ENCODE measurements at places on chromosomes 16 and 17.

DNA sequence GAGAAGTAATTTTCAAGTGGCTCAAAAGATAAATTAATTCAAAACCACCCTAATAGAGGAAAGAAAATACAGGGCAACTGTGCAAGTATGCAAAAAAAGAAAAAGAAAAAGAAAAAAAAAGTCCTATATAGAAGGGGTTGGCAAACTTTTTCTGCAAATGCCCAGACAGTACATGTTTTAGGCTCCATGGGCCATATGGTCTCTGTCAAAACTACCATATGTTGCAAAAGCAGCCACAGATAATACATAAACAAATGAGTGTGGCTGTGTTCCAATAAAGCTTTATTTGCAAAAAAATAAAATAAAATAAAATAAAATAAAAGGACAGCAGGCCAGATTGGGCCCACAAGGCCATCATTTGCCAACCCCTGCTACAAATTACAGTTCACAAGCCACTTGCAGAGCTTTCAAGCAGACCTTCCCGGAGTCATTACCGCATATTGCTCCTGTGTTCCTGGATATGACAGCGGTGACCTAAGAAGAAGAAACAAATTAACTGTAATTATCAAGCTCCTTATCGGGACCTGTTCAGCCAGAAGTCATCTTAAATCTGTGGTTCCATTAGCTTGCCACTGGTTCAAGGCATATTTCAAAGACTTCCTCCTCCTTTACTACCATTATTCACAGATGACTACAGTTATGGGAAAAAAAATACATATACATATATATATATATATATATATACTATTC, 15.9 kb downstream of the ZC3H7A start:
- DNase-seq = no peak

DNA sequence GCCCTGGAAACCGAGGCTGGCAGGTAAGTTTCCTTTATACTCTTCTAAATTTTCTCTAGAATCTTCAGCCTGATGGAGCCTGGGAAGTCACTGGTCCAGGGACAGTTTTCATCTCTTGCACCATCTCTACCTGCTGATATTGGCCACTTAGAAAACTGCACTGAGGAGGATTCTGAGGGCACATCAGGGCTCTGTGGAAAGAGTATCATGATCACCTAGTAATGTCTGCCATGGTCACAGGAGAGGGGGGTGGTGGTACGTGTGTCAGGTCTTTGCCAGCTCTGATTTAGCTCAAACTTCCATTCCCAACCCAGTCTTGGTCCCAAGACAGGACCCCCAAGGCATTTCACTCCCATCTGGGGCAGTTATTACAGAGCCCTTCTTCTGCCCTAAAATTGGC, 35.2 kb upstream of the DOC2B start:
- no peak for DNase-seq

DNA sequence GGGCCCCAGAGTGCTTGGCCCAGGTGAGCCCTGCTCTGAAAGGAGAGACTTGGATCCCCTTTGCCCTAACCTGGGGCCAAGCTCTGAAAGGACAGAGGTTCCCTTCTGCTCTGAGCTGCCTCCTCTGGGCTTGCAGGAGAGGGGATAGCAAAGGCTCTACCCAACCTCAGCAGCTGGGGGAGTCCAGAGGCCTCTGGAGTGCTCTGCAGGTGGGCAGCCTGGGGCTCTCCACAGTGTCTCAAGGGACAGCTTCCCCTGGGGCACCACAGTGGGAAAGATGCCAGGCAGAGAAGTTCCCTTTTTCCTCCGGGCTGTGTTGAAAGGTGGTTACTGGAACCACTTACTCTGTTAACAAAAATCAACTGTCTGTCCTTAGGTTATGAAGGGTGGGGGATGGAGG, 48.2 kb upstream of the MGAT5B start:
- DNase-seq = no peak

- peak; percentile 29 for DNase-seq
Measured at GRCh38 chr16:49528060-49528865, 154.7 kb downstream of the C16orf78 start.

- DNase-seq = no peak
Measured at GRCh38 chr16:56610609-56611111, 2.3 kb downstream of the MT2A start.

GRCh38 chr17:4679658-4680057, 24.3 kb downstream of the PELP1 start:
- no peak for DNase-seq

DNA sequence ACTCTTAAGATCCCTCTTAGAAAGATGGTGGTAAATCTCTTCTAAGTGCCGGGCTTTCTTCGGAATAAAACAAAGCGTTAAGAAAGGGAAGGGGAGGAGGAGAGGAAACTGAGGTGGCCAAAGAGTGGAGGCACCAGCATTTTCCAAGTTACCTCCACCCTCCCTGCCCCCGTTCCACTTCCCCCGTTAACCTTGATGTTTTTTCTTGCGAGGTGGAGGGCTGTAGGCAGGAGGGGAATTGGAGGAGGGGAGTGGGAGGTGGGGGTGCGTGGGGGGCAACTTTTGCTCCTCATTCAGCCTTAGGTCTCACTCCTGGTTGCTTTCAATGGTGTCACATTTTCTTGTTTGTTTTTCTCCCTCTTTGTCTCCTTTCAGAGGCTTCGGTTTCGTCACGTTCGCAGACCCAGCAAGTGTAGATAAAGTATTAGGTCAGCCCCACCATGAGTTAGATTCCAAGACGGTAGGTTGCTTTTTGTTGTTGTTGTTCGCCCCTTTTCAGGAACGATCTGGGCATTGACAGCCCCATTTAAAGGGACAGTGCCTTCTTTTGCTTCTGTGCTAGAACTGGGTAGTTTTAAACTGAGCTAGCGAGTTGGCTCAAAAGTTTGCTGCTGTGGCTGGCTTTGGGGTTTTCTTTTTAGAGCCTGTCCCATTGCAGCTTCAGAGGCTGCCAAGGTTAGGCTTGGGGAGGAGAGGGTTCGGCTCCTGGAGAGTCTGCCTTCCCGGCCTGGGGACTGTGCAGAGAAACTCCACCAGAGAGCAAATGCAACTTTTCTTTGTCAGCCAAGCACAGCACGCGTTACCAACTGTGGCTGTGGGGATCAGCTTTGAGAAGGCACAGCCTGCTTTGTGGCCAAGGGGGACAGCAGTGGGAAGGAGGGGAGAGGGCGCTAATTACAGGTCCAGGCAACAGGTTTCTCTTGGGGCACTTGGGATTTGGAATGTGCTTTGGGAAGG, 1.9 kb downstream of the MSI2 start:
- DNase-seq = no peak

GRCh38 chr16:17313085-17313611, 157.6 kb downstream of the XYLT1 start:
- DNase-seq = peak; percentile 75

DNA sequence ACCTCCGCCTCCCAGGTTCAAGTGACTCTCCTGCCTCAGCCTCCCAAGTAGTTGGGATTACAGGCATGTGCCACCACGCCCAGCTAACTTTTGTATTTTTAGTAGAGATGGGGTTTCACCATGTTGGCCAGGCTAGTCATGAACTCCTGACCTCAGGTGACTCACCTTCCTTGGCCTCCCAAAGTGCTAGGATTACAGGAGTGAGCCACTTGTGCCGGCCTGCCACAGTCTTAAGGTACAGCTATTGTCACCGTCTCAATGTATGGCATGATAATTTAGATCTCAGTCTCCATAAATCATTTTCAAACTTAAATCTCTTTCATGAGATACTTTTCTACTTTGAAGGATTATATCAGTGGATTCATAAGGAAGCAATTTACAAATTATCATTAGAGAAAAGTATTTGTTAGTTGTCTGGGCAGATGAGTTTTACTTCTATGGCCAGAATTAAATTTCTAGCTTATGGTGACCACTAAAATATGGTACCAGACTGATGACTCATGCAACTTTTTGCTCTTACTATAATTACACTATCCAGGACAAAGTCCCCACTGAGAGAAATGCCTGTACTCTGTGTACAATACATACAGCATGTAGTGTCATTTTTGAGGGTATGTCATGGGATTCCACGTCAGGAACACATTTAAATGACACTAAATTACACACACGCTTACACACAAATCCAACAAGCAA, 1230.3 kb upstream of the GOT2 start:
- DNase-seq = no peak

GRCh38 chr17:75160211-75160610, 5.9 kb upstream of the JPT1 start:
- no peak for DNase-seq

- peak; percentile 42 for DNase-seq
Measured at GRCh38 chr17:43994272-43995149, 9.9 kb upstream of the NAGS start.

GRCh38 chr16:87806641-87807546, 41.1 kb upstream of the KLHDC4 start:
- DNase-seq = no peak

DNA sequence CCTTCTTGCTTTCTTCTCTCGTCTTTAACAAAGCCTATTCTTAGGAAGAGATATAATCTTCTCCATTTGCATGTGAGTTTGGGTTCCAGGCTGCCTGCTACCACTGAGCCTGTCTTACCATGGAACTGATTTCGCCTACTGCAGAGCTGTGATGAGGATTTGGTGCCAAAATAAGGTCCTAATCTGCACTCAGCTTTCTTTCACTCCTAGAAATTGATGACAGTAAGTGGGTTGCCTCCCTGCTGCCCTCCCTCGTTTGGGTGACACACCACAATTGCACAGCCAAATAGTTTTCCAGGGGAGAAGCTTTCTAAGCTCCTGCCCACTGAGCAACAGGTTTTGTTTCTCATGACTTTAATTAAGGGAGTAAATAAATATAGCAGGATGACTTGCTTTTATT, 25.1 kb upstream of the ASIC2 start:
- DNase-seq = no peak

GRCh38 chr17:60398227-60398959, 6.5 kb upstream of the USP32 start:
- DNase-seq = no peak

- DNase-seq = no peak
Measured at GRCh38 chr16:83911290-83911689, 12.4 kb downstream of the MLYCD start.

- DNase-seq = no peak
Measured at GRCh38 chr16:10961231-10961630, 16.9 kb downstream of the CLEC16A start.

GRCh38 chr17:21535686-21536375, 156.5 kb upstream of the KCNJ18 start:
- no peak for DNase-seq

DNA sequence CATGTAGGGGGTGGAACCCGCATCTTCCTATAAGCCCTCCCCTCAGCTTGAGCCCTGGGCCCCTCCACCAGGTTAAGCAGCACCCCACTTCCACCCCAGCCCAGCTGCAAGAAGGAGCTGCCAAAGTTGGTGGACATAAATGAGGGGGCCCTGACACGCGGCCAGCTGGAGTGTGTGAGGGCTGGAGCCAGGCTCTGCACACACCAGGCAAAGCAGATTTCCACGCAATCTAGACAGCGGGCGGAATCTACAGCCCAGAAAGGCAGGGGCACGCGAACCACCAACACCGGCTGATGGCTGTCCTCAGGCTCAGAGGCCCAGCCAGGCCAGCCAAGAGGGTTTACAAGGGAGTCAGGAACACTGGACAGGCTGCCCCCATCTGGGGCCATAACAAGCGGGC, 171.2 kb downstream of the ZNF423 start:
- DNase-seq = no peak

DNA sequence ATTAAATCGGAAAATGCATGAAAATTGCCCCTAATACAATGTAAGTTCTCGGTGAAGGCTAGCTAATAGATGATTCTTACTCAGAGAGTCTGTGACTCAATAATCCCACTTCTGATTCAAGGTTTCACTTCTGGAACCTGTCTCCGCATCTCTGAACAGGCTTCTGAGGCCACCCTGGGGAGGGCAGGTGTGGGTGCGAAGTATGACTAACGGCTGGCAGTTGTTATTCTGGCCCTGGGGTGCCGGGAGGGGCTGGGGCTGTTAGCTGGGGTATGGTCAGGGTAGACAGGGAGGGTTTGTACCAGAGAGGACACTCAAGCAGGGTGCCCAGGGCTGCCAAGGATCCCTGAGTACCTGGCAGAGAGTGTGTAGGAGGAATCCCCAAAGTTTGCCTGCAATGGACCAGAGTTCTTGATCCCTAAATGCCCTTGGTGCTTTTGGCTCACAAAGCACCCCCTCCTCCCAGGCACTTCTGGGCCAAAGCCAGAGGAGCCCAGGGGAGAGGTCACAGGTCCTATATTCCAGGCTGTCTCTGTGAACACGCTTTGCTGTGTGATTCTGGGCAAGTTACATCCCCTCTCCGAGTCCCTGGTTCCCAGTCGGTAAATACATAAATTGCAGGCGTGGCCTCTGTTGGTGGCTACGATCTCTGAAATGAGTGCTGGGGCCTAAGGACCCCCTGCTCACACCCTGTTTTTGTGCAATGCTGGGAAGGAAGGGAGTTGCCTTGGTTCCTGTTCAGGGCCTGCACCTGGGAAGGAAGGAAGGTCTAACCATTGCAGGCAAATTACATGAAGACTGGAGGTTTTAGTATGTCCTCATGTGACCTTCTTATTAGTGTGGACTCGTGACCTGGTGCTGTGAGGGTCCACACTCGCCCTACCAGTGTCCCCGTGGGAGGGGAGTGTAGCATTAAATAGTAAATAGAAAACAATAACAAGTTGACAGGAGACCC, 49.9 kb upstream of the CPNE2 start:
- no peak for DNase-seq

- DNase-seq = no peak
Measured at GRCh38 chr17:42833767-42834422, 698 bp downstream of the PSME3 start.

DNA sequence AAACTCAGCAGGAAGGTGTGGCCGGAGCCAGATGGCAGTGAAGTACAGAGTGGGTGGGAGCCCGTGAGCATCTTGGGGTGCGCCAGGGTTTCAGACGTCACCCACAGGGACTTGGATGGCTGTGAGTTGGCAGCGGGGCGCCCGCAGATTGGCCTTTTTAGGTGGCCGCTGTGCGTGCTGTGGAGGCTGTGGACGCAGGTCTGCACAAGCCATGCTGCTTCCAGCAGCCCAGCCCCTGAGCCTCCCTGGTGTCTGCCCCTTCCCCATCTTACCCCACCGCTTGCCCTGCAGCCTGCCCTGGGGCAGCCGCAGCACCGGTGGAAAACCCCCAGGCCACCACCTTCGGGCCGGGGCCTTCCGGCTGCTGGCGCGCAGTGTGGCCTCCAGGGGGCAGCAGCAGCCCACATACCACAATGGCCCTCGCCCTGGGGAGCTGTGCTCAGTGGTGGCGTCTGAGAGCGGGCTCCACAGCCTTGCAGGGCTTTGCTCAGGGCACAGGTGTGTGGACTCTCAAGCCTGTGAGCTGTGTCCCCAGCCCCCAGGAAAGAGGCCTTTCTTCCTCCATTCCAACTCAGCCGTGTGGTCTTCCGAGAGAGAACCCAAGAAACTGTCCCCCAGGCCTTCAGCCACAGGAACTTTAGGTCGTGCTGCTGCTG, 11.8 kb downstream of the ENDOV start:
- DNase-seq = peak; percentile 74

DNA sequence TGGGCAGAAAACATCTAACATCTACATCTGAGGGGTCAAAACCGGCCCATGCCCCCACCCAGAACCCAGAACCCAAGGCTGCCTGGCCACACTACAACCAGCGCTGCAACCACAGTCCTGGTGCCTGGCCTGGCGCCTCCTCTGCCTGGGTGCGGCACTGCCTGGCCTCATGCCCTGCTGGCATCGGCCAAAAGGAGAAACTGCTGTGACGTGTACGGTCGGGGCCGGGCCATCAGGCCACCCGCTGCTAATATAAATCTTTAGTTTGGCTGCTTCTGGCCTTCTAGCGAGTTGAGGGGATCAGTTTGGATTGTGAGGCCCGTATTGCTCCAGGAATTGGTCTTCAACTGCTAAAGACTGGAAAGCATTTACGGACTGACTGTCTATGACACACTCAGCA, 22.8 kb downstream of the TMEM204 start:
- no peak for DNase-seq

All from hindlimb muscle (tissue), 1 donor.